ENCODE measurements at places on chromosomes 1 and 21. TPM values are rescaled to one million over a fixed set of nuclear protein-coding genes. Genes with fewer than 3 reads are reported as not detected.

DNA sequence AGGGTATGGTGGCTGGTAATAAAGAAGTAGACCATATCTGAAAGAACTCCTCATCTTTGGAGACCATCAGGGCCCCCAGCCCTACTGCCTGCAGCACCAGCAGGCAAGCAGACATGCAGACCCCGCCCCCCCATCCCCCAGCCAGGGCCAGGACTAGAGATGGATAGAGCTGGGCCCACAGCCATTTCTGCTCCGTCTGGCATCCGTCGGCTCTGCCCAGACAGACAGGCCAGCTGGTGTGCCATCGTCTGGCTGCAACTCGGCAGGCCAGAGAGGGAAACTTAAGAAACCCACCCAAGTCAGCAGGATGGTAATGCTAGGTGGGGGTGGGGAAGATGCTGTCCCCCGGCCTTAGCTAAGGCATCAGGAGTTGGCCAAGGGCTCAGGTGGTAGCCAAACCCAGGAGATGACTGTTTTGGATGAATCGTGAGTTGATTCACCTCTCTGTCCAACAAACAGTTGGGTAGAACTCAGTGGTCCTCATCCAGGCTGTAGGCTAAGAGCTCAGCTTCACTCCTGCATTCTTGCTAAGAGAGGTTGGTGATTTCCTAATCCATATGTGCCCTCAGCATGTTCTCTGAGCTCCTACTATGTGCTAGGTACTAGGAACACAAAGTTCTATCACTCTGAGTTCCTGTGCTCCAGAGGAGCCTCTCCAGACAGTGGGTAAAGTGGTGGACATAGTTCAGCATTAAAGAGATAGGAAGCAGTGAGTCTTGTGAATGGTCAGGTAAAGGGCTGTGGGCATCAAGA lies 23.2 kb upstream of the TMEM222 start:
- DNase-seq: no peak

Gene OR2L2
- 0.04 TPM for polyA plus RNA-seq

Gene OPTC
- polyA plus RNA-seq: not detected

Gene BSND
- polyA plus RNA-seq: 3.6 TPM

GRCh38 chr21:36596174-36596573 lies 102.7 kb upstream of the SIM2 start:
- no peak for DNase-seq

- DNase-seq: no peak
Observed at GRCh38 chr1:173224949-173225348, 17.8 kb upstream of the TNFSF4 start.

DNA sequence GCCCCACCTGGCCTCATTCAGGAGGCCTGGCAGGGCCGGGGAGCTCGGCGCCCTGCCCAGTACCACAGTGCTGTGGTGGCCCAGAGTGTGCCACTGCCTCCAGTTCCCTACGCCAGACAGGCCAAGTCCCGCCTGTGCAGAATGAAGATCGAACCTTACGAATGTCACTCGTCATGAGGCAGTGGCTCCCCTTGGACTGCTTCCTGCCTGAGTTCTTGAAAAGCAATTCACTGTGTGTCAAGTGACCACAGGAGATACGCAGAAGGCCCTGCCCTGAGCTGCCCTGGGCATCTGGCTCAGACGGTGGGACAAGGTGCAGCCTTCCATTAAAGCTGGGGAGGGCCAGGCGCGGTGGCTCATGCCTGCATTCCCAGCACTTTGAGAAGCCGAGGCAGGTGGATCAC lies 49.6 kb upstream of the LRP8 start:
- DNase-seq: no peak

Gene PLPP3
- polyA plus RNA-seq: 123 TPM

- no peak for DNase-seq
Observed at GRCh38 chr1:169288011-169288414, 79.6 kb downstream of the NME7 start.

GRCh38 chr1:81681601-81682266 lies 119.0 kb upstream of the ADGRL2 start:
- DNase-seq: no peak

- no peak for DNase-seq
Observed at GRCh38 chr21:36061445-36061844, 1.1 kb upstream of the SETD4 start.

Gene BEND5
- 25.5 TPM for polyA plus RNA-seq

Gene PLA2G2D
- polyA plus RNA-seq: 0.09 TPM

Gene P3R3URF
- polyA plus RNA-seq: not detected

DNA sequence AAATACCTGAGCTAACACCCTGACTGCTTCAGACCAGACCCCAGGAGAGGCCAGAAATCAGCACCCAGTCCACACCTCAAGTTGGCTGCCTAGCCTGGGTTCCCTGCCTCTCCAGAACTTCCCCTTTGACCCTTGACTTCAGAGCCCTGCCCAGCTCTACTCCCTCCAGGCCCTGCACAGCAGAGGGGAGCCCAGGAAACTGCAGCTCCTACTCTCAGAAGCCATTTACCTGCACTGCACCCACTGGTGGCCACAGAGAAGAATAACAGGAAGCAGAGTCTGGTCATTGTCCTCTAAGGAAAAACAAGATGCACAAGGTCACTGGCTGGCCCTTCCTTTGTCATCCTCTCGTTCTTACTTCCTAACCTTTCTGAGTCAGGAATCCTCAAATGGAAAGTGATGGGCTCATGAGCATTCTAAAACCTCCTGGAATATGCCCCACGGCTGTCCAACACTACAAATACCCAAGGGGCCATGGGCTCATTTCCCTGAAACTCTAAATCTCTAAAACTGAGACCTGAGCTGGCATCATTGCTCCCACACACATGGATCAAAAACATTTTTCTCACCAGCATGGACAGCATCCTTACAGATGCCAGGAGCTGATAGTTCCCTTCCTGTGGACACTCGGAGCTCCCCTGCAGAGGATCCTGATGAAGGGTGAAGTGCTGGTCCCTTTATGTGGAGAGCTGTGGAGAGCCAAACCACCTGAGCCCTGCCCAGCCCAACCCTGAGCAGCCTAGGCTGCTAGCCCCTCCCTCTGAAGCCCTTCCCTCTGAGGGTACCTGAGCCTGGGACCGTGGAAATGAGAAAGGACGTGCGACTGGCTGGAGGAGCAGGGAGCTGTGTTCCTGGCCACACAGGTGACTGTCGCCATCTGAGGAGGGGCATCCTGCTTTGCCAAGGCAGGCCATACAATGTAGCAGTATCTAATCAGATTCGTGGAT lies at the start of gene ITLN2:
TSS of gene ITLN2 (minus strand) at position 652 of the 947 bp plus-strand sequence. CDS start at position 584, 68 bp downstream.
- DNase-seq: no peak

Gene FCRL2
- polyA plus RNA-seq: 0.09 TPM

DNA sequence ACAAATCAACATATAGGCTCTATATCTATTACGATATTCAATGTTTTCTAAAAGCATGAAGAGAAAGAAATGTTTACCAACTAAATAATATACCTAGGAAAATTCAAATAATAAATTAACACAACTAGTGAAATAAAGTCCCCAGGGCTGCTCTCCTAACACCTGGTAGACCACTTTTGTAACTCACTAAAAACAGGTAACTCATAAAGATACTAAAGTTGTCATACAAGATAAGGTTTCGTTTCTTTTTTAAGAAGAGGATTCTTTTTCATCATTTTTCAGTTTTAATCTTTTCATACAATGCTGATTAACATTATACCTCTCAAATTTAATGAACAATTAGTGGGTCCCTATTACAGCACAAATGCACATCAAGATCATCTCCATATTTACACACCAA lies 99.0 kb downstream of the ZZZ3 start:
- no peak for DNase-seq

DNA sequence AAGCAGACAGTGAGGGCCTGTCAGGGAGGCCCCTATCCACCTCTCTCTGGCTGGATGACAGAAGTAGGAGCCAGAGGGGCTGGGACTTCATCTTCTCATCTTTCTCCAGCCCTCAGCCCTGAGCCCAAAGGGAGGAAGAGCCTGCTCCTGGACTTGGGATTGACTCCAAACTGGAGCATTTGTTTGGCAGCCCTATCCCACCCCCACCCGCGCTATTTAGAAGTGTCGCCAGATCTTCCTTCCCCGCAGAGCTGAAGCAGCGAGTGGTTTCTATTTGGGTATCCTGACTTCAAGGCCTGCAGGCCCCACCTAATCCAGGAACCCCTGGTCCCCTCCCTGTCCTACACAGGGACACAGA lies 9.6 kb downstream of the NES start:
- DNase-seq: no peak

DNA sequence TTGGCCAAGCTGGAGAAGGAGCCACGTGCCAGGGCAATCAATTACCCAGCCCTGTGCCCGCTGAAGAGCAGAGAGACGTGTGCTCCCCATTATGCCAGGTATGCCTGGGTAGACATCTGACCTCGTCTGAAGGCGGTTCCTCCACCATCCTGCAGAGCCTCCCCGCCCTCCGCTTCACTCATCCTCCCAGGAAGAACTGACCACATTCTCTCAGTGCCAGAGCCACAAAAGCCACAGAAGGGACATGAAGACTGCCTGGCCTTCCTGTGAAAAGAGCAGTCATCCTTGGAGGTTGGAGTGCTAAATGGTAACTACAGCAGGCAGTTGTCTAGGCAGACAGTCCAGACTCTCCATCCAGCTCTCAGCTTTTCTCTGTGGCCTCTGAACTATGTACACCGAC lies 12.0 kb downstream of the SYT2 start:
- DNase-seq: no peak

Gene MAP10
- polyA plus RNA-seq: 7.3 TPM

DNA sequence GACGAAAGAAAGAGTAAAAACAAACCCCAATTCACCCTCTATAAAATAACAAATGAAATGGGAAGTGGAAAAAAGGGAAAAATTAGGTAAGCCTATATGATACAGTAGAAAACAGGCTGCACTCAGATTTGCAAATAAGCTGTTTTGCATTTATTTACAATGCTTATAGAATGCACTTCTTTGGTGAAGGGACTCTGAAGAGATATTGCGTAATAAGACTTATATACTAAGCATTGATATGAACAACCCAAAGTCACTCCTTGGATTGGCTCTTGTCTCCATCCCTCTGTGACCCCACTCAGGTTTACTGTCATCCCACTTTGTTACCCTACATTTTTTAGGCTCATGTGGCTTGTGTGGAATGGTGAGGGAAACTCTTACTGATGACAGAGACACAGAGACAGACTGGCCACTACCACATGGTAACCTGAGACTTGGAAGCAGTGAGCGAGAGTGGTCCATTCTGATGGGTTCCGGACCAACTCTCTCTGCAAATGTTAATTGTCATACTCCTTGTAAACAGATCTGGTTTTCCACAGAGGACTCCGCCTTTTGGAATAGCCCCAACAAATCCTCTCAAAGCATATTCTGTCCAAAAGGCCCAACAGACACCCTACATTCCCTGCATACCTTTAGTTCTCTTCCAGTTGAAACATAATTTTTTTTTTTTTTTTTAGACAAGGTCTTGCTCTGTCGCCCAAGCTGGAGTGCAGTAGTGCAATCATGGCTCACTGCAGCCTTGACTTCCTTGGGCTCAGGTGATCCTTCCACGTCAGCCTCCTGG lies 11.0 kb downstream of the GSTM5 start:
- no peak for DNase-seq

DNA sequence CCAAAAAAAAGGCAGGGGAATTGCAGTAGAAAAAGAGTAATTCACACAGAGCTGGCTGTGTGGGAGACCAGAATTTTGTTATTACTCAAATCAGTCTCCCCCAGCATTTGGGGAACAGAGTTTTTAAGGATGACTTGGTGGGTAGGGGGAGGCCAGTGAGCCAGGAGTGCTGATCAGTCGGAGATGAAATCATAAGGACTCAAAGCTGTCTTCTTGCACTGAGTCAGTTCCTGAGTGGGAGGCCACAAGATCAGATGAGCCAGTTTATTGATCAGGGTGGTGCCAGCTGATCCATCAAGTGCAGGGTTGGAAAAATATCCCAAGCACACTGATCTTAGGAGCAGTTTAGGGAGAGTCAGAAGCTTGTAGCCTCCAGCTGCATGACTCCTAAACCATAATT lies 23.7 kb upstream of the EDARADD start:
- no peak for DNase-seq

- no peak for DNase-seq
Observed at GRCh38 chr1:37325509-37326437, 148.6 kb upstream of the ZC3H12A start.

- no peak for DNase-seq
Observed at GRCh38 chr1:84379138-84379916, 19.0 kb upstream of the DNASE2B start.

DNA sequence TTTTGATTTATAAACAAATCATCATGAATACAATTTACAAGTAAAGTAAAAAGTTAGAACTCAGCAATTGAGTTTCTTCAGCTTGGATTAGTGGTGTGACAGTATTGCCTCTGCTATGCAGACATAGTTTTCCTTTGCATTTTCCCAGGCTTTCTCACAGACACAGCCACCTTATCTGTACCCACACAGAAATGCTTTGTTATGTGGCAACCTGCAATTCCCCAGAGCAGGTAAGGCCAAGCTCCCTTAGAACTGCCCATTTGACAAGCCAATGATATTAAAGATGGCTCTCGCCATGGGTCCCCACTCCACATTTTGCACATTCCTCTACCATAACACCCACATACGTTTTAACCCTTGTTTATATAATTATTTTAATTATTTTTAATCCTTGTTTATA lies 14.2 kb downstream of the FMO5 start:
- no peak for DNase-seq

DNA sequence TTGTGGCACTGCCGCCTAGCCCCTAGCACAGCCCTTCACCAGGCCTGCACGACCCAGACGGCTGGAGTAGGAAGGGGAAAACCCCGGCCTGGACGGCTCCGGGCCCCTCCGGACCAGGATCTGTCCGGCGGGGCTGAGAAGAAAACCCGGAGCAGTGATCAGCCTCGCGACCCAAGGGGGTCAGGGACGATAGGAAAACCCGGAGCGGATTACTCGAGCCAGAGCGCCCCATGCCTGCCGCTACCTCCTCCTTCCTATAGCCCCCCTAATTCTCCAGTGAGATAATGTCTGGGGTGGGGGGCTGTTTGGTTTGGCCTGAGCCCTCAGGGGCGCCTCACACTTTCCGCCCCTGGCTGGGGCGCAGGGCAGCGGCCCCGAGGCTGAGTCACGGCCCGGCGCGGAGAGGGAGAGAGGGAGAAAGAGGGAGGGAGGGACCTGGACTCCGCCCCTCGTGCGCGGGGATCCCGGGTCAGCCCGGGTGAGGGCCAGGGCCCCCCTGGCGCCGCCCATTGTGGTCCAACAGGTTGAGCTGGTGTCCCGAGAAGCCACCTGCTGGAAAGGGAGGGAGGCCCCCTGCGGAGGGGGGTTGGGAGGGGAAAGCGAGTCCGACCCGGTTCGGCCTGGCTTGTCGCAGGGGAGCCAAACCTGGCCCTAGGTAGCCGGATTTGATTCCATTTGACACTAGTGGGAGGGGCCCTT lies 1.7 kb upstream of the ZBTB7B start:
- DNase-seq: no peak

Measured in renal cortex interstitium (tissue), 15 donors.